ENCODE measurements at places on chromosomes 5 and 9. TPM values are rescaled to one million over a fixed set of nuclear protein-coding genes. Genes with fewer than 3 reads are reported as not detected.

The UBE2R2 gene
- 39.3 TPM for total RNA-seq

- ATAC-seq: no peak
Measured at GRCh38 chr9:129174724-129175514, 3.1 kb downstream of the IER5L start.

- ATAC-seq: no peak
Measured at GRCh38 chr5:80799573-80799972, 144.8 kb upstream of the DHFR start.

DNA sequence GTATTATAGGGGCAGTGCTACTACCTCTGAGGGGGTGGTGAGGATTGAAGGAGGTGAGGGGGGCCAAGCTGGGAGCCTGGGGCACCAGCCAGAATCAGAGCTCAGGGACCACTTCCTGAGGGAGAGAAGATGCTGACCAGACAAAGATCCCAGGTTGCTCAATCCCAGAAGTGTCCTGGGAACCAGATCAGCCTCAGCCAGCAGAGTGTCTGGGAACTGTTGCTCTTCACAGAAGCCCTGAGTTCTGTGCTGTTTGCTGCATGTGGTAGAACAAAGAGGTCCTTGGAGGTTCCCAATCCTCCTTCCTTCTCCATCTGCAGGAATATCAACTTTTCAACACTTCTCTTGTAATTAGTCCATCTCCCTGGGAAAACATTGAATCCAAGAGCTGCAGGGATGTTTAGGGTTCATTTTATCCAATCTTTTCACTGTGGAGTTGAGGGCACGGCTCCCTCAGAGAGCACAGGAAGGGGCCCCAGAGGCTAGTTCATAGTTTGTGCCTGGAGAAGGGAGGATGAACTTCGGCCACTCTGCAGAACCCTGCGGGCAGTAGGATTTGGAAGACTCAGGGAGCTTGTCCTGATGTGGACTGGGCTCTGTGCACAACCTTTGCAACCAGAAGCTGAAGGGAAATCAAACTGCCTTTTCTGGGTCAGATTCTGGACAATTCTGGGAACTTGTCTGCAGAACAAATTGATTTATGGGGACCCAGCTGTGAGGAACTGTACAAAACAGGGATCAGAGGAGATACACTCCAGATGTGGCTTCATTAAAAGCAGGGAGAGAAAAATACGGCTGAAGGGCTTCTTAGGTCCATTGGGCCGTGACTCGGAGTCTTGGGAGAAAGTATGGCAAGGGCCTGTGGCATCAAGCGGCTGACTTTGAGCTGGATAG, 57.1 kb downstream of the GALNT12 start:
- no peak for ATAC-seq

DNA sequence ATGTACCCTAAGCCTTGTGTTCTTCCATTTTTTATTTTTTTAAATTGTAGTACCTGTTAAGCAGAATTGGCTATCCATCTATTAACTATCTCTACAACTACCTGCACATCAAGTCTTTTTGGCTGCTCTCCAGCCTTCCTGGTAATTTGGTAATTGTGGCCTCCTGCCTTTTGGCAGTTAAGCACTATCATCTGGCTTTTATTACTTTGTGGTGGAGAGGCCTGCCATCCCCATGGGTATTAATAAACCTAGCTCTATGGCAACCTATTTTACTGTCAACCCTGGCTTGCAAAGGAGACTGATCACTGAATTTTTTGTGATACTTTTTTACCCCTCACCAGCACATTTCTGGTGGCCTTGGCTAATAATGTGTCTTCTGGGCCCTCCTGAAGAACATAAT, 20.5 kb downstream of the SELENOP start:
- no peak for ATAC-seq

- ATAC-seq: peak; percentile 39
Measured at GRCh38 chr5:111223101-111223786, 940 bp upstream of the CAMK4 start.

DNA sequence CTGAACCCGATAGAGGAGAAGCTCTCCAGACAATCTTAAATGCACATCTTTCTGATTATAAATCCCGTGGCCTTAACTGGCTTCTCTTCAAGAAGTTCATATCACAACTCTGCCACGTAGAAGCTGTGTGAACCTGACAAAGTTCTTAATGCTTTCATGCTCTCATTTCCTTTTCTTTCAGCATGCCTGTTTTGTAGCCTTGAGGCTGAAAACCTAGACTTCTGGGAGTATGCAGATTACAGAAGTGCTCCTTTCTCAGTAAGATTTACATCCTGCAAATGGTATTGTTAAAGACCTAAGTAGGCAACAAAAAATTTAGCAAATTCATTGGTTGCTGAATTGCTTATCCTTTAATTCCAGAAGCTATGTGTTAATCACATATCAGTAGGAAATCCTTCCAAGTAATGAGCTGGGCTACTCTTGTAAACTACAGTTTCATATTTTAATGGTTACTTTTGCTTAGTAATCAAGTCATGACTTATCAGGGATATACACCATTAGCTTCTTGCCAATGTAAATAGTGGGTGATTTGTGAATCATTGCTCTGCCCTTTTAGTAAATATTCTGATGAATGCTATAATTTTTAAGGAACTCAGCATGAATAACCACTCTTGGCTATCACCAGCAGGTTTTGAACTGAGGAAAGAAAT, 334.7 kb downstream of the FBXL7 start:
- ATAC-seq: no peak

- ATAC-seq: no peak
Measured at GRCh38 chr5:136109453-136110135, 23.1 kb upstream of the SMAD5 start.

DNA sequence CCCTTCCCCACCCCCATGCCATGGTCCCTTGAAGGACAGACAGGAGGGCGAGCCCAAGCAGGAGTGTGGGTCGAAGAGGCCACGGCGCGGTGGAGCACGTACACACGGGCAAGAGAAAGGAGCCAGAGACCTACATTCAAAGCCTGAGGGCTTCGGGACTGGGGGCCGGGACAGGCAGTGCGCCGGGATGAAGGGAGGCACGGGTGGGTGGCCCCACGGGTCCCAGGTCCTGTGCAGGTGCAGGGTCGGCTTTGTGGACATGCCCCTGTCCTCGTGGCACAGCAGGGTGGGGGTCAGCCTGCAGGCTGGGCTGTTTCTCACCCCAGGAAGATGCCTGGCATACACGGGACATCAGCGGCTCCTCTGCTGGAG, 9.8 kb downstream of the LRRC26 start:
- ATAC-seq: no peak

- ATAC-seq: no peak
Measured at GRCh38 chr5:119954106-119954505, 324.7 kb downstream of the FAM170A start.

The PNPLA7 gene
- total RNA-seq: 2.9 TPM

The PCSK1 gene
- total RNA-seq: not detected

DNA sequence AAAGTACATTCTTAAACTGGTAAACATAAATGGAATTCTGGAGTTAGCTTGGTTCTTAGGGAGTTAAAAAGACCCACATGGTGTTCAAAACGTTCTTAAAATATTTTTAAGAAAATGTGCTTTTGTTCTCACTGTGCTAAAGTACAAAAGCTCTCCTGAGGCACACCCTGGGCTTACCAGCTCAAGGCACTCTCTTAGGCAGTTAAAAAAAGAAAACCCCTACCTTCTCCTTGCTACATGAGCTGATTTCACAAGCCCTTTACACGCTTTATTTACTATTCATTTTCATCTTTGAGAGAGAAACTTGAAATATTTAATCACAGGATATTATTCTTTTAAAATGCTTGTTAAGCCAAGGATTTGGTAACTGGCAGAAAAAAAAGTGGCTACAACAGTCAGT, 723.3 kb upstream of the GRAMD2B start:
- ATAC-seq: no peak

- ATAC-seq: peak; percentile 52
Measured at GRCh38 chr5:31781772-31782171, 142.8 kb downstream of the PDZD2 start.

- ATAC-seq: no peak
Measured at GRCh38 chr9:114282104-114282485, 40.8 kb upstream of the ORM1 start.

- no peak for ATAC-seq
Measured at GRCh38 chr9:70485273-70485858, 70.9 kb upstream of the KLF9 start.

- ATAC-seq: peak; percentile 18
Measured at GRCh38 chr9:121498487-121499176, 1.0 kb downstream of the GGTA1 start.

DNA sequence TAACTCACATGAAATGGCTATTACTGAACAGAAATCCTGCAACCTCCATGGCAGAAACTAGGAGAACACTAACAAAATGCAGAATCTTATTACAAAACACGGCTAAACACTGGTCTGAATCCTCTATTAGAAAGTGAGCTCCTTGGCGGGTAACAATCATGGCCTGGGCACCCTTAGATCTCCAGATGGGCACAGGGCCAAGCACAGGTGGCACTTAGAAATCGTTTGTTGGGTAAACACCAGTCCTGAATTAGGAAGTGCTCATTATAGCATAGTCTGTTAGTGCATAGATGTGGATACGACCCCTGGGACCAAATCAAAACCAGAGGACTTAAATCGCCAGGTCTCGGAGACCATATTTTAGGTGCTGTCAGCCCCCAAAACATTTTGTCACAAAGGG, 14.4 kb downstream of the VDAC1 start:
- ATAC-seq: no peak

The FIBCD1 gene
- not detected for total RNA-seq

The TTC23L gene
- total RNA-seq: not detected

DNA sequence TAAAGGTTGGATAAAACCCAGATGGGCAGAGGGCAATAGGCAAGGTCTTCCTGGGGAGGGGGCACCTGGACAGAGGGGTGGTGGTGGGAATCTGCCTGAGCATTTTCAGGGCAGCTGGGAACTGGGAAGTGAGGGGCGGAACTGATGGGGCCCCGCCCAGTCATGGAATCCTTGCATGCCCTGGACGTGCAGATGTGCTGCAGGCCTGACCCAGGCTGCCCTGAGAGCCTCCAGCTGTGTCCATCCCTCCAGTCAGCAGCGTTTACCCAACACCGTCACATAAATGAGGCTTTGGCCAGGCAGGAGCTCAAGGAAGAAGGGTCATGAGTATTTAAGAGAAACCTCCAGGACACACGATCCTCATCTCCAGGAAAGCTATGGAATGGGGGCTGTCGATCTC, 70.3 kb downstream of the DAB2IP start:
- ATAC-seq: no peak

The SMIM15 gene
- total RNA-seq: 72.0 TPM

DNA sequence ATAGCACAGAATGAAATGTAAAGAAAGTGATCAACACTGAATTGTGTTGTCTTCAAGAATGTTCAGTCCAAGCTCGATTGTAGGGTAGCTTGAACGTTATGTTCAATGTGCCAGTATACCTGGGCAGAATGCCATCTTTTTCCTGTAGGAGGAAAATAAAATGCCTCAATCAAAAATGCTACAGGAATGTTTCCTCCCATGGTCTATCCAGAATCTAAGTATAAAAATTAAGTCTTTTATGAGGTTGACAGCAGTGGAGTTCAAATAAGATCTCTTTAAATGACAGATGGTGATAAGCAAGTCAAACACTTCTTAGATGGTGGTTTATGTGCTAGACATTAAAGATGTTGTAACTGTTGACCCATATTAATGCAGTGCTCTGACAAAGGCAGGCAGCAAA, 488.6 kb downstream of the CSNK1G3 start:
- ATAC-seq: no peak

GRCh38 chr5:31845361-31845760, 206.4 kb downstream of the PDZD2 start:
- ATAC-seq: no peak

The NPR3 gene
- total RNA-seq: 0.09 TPM

DNA sequence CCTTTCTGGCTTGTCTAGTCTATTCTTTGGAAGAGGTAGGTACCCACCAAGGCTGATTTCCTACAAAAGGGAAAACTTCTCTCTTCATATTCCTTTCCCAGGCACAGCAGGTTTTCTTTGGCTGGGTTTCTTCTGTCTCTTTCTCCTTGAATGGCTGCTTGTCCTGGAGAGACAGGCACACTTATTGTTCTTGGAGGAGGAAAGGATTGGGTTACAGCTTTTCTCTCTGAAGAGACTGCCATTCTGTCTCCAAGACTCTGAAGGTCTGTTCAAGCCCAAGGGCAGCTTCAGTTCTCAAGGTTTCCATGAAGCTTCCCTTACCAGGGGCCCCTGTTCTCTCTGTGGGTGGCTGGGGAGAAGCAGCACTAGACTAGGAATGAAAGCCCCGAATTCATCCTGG, 33.9 kb downstream of the ACTBL2 start:
- ATAC-seq: no peak

DNA sequence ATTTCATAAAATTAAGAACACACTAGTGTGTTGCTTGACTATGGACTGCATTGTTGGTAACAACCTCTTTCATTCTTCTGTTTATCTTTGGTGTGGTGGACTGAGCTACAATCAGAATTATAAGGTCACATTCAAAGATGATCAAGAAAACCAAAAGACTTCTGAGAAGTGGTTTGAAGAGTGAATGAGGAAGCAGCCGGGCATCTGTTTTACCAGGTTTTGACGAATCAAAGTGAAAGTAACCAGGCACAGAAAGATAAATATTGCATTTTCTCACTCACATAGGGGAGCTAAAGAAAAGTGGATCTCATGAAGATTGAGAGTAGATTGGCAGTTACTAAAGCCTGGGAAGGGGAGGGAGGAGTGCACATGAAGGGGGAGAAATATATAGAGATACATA, 589.1 kb downstream of the ZNF608 start:
- no peak for ATAC-seq

GRCh38 chr9:80931163-80931562, 758.2 kb downstream of the TLE1 start:
- ATAC-seq: no peak

The MLANA gene
- total RNA-seq: not detected

The BNC2 gene
- total RNA-seq: not detected

The GADD45G gene
- 5.7 TPM for total RNA-seq

The CCNI2 gene
- 3.3 TPM for total RNA-seq

DNA sequence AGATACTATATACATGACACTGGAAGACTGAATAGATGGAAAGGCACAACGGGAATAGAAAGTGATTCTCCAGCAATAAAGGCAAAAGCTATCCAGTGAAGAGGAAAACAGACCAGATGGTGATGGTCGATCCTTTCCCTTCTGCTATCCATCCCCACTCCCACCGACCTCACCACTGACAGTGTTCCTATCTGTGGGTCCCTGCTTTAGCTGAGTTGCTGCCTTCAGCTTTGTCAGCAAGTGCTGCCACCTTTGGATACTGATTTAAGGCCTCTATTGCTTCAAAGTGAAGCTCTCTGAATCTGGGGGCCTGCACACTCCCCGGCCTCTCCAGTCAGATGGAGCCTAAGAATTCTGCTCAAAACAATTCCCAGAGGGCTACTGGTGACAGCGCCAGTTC, 32.3 kb downstream of the EPB41L4A start:
- no peak for ATAC-seq

- ATAC-seq: no peak
Measured at GRCh38 chr9:115189686-115190085, 71.7 kb upstream of the TNC start.

The RLN1 gene
- 0.95 TPM for total RNA-seq

Measured in activated T-helper 17 cell treated with anti-CD3 and anti-CD28 coated beads, Interleukin-2, amount 50 U/mL, for 72 hours (primary cell).